ENCODE measurements at places on chromosomes 3 and 15.

- no peak for DNase-seq
Measured at GRCh38 chr3:49610666-49611280, 56.5 kb downstream of the BSN start.

DNA sequence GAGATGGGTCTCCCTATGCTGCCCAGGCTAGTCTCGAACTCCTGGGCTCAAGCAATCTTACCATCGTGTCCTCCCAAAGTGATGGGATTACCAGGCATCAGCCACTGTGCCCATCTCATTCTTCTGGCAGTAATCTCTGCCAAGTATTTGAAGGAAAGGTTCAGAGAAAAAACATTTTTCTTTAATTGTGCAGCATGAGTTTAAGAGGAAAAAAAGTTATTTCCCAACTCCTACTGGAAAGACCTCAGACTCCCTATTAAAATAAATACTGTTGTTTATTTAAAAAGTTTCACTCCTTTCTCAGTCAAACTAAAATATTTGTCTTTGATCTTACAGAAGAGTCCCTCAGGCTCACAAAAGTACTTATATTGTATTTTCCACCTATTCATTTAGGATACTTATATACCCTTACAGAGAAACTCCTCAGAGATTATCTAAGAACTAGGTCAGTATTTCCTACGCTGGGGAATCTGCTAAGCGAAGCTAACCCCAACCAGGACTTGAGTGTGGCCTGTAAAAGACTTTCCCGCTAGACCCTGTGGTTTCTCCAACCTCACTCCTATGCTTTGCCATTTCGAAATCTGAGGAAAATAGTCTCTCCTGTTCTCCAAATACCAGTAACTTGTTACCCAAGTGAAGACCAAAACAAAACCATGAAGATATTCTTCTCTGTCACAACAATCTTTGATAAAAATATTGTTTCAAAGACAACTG is 28.7 kb downstream of the WWTR1 start:
- DNase-seq, result no peak

GRCh38 chr3:42533161-42533897 is 30.9 kb downstream of the VIPR1 start:
- DNase-seq, result no peak

DNA sequence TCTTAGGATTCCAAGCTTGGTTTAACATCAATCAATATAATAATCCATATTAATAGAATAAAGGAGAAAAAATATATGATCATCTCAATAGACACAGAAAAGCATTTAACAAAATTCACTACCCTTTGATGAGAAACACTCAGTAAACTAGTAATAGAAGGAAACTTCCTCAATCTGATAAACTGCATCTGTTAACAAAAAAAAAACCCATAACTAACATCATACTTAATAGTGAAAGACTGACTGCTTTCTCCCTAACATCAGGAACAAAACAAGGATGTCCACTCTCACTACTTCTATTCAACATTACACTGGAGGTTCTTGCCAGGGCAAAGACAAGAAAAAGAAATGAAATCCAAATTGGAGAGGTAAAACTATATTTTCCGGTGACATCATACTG is 30.5 kb downstream of the LRRK1 start:
- no peak for DNase-seq

Data from HEK293T (cell line).